ENCODE measurements at places on chromosomes 3 and 15.
A peak's percentile ranks its signal among the peaks of the same experiment; 100 is the strongest.

- DNase-seq, result no peak
Observed at GRCh38 chr3:55775366-55776154, 288.5 kb upstream of the WNT5A start.

DNA sequence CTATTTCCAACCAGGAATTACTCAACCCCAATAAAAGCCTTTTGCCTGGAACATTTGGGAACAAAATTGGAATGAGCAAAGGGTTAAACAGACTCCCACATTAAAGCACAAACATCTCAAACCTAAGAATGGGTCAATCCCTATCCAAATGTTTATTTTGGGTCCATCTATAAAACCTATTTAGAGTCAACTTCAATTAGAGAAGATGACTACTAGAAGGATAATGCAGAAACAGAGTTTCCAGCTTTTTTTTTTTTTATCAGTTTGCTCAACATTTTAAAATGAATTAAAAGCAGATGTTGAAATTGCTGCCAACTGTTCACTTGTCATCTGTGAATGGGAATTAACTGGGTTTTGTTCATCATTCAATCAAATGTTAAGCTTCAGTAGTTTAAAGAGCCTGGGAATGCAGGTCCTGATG, 4.1 kb upstream of the TBC1D23 start:
- DNase-seq, result no peak

- DNase-seq, result no peak
Observed at GRCh38 chr3:97778152-97778551, 13.6 kb downstream of the ARL6 start.

- peak; percentile 41 for DNase-seq
Observed at GRCh38 chr3:172530101-172530561, 6.9 kb upstream of the TNFSF10 start.

DNA sequence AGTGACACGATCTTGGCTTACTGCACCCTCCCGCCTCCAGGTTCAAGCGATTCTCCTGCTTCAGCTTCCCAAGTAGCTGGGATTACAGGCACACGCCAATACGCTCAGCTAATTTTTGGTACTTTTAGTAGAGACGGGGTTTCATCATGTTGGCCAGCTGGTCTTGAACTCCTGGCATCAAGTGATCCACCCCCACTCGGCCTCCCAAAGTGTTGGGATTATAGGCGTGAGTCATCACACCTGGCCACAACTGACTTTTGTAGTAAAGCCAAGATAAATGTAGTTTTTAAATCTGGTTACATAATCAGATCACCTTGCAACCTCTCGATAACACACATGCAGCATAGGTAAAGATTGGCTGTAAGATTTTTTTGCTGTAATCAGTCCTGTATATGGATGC, 657.5 kb upstream of the DPPA4 start:
- DNase-seq, result no peak

- no peak for DNase-seq
Observed at GRCh38 chr3:157046520-157046919, 113.4 kb downstream of the CCNL1 start.

DNA sequence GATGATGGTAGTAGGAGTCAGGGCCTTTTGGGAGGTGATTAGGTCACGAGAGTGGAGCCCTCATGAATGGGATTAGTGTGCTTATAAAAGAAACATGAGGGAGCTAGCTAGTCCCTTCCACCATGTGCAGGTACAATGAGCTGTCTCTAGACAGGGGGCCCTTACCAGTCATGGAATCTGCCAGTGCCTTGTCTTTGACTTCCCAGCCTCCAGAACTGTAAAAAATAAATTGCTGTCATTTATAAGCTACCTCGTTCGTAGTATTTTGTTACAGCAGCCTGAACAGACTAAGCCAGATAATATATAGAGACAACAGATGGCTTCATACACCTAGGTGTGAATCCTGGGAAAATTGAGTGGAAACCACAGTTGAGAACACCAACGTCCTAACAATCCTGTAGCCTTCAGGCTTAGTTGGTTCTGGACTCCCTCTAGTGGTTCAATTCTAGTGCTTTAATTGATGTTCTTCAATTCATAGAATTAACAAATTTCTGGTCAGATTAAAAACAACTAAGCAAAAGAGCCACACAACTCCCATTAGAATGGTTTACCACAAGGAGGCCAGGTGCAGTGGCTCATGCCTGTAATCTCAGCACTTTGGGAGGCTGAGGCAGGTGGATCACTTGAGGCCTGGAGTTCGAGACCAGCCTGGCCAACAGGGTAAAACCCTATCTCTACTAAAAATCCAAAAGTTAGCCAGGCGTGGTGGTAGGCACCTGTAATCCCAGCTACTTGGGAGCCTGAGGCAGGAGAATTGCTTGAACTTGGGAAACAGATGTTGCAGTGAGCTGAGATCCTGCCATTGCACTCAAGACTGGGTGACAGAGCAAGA, 21.3 kb upstream of the GATM start:
- DNase-seq, result no peak

GRCh38 chr15:50148362-50148963, 29.4 kb upstream of the ATP8B4 start:
- DNase-seq, result no peak

Measured in stimulated activated CD8-positive, alpha-beta memory T cell treated with anti-CD3 and anti-CD28 coated beads, Interleukin-4, amount 100 ng/mL, for 48 hours (primary cell).